ENCODE measurements at places on chromosomes 2 and 18.

- no peak for DNase-seq
These were observed 15.4 kb downstream of the AFF3 start for GRCh38 chr2:100126897-100127401.

GRCh38 chr2:50840341-50841124, 191.4 kb downstream of the NRXN1 start:
- no peak for DNase-seq

GRCh38 chr2:234458466-234458865, 38.4 kb downstream of the ARL4C start:
- DNase-seq = no peak

GRCh38 chr18:8752329-8752728, 47.0 kb downstream of the MTCL1 start:
- DNase-seq = no peak

GRCh38 chr2:26752656-26753055, 11.4 kb upstream of the SLC35F6 start:
- DNase-seq = no peak

Data from H54 (cell line).